Esophagus (tissue), 2 donors: ENCODE measurements at places on chromosomes 11 and 22. TPM values are rescaled to one million over a fixed set of nuclear protein-coding genes. Genes with fewer than 3 reads are reported as not detected.

RFPL1 gene
- not detected for polyA plus RNA-seq

GLB1L2 gene
- polyA plus RNA-seq = 3.2 TPM

SLC17A6 gene
- not detected for polyA plus RNA-seq

VSIG10L2 gene
- 0.59 TPM for polyA plus RNA-seq

PRDM11 gene
- polyA plus RNA-seq = 2.6 TPM

DDI1 gene
- polyA plus RNA-seq = not detected

GRAMD1B gene
- 0.26 TPM for polyA plus RNA-seq

CD151 gene
- polyA plus RNA-seq = 108 TPM

PRODH gene
- polyA plus RNA-seq = 6.9 TPM

PANX2 gene
- 2.6 TPM for polyA plus RNA-seq

TIGD3 gene
- 0.16 TPM for polyA plus RNA-seq
